ENCODE measurements at places on chromosomes 7 and 10.

DNA sequence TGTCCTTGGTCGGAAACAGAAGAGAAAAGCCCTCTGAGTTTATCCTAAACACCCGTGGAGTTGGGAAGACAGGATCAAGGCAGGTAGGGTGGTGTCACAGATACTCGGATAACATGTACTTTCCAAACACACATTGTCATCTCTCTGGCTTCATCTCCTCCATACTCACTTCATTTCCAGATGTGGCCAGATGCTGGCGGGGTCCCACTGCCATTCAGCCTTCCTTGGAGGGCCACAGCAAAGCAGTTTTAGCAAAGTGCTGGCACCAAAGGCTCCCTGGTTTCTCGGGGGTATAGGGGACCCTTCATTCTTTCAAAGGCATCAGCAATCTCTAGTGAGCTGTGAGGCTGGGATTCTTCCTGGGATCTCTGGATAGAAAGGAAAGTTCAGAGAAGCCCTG is 539.5 kb downstream of the TCERG1L start:
- no peak for DNase-seq

DNA sequence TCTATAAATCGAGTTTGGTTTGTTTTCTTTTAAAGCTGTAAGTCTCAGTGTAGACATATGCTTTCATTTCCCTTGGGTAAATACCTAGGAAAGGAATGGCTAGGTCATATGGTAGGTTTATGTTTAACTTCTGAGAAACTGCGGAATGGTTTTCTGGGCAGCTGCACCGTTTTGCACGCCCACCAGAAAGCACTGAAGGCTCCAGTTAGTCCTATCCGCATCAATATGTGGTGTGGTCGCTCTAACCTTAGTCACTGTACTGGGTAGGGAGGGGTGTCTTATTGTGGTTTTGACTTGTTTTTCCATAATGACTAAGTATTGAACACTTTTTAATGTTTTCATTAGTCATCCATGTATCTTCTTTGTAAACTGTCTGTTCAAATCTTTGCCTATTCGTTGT is 279.5 kb upstream of the AKR1E2 start:
- no peak for DNase-seq

GRCh38 chr7:91293136-91293535 is 28.9 kb downstream of the FZD1 start:
- no peak for DNase-seq

- DNase-seq, result no peak
Observed at GRCh38 chr7:106749165-106749564, 88.2 kb upstream of the CCDC71L start.

DNA sequence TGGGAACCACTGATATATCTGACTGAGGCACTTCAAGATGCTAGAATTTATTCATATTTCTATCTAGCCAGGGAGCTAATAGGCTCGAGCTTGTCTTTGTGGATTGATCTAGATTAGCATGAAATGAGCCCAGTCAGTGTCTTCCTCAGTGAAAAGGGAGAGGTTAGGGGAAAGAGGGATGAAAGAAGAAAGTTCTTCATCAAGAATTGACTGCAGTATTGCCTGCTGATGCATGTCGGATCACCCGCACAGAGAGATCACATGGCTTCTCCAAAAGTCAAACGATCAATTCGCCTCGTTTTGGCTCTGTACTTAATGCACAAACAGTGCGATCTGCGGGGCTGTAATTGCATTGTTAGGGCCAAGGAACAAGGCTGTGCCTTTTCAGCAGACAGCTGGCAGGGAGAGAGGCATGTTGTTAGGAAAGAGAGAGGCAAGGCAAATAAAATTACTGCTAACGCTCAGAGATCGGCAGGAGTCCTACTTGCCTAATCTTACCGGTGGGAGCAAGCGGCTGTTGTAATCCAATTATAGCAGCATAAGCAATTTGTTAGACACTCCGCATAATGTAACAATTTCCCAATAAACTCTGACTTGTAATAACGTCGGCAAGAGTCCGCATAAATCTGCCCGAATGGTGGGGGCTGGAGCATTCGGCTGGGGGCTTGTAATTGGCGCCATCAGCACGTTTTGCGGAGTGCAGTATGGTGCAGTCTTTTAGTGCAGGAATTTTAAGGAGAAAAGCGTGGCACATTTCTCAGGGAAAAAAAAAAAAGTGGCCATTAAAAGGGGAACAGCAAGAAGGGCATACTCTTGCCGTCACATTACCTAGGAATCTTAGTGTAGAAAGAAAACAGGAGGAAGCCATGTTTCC is 102.1 kb downstream of the POLL start:
- DNase-seq, result no peak

GRCh38 chr7:23357190-23358093 is 58.3 kb downstream of the MALSU1 start:
- no peak for DNase-seq

GRCh38 chr7:7686811-7687508 is 31.4 kb downstream of the RPA3 start:
- no peak for DNase-seq

Data from activated T-cell treated with anti-CD3 and anti-CD28 coated beads for 4 hours (primary cell).